ENCODE measurements at places on chromosomes 11 and 22. TPM values are rescaled to one million over a fixed set of nuclear protein-coding genes. Genes with fewer than 3 reads are reported as not detected.

DNA sequence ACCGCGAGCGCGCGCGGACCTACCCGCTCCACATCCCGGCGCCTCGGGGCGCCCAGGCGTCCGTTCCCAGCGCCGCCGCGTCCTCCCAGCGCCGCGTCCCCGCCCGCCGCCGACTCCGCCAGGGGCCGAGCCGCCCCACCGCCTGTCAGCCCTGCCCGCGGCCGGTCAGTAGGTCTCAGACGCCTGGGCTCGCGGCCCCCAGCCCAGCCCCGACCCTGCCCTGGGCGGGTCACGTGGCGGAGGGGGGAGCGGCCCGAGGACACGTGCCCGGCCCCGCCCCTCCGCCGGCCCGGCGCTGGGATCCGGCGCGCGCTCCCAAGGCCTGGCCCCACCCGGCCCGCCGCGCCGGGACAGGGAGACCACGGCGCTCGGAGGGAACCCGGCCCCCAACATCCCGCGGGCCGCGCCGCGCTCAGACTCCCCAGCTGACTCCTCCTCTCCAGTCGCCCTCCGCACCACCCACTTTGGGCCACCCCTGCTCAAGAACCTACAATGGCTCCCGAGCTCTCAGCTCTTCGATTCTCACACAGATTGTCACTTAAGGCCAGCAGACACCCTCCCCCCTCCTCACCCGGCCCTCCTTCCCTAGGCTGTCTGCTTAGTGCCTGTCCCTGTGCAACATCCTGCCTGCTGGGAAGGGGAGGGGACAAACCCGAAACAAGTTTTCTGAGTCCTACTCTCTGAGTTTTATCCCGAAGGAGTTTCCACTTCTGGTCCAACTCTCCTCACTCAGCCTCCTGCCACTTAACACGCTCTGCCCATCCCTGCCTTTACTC is at the start of gene RAB3IL1:
RAB3IL1 (minus strand) TSS at position 233 of the 776 bp plus-strand sequence; CDS start at position 34, 199 bp downstream.
- H3K4me3 ChIP-seq, result peak within 1 kb of the TSS; percentile 64
- DNase-seq, result peak; percentile 91
- peaks cover 2% of the 10 kb centered on the region for H3K36me3 ChIP-seq
- H3K27ac ChIP-seq, result peak within 1 kb of the TSS; percentile 85
- H3K4me1 ChIP-seq, result peaks cover 67% of the 10 kb centered on the region

DNA sequence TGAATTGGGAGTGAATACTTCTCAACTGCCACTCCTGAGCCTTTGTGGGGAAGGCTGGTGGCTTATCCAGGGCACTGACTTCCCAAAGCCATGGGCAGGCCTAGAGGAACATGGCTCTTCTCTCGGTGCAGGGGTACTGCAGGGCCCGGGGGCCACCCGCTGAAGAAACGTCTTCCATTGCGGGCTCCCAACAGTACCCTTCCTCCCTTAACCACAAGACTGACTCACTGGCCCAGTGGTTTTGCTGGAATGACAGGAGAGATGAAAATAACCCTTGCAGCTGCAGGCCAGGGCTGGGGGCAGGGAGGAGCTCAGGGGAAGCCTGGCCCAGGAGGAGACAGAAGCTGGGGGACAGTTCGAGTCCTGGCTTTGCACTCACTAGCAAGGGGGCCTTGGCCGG is 13.5 kb downstream of the TXN2 start:
- peaks cover 60% of the 10 kb centered on the region for H3K36me3 ChIP-seq
- peaks cover 38% of the 10 kb centered on the region for H3K4me1 ChIP-seq
- no peak overlapping the region for H3K27ac ChIP-seq

- H3K27ac ChIP-seq, result no peak overlapping the region
- H3K36me3 ChIP-seq, result no peaks in the 10 kb centered on the region
- no peaks in the 10 kb centered on the region for H3K4me1 ChIP-seq
These were observed 20.7 kb upstream of the HTR3A start for GRCh38 chr11:113954235-113954634.

GRCh38 chr22:26632422-26633155 is 10.8 kb downstream of the CRYBA4 start:
- no peaks in the 10 kb centered on the region for H3K36me3 ChIP-seq
- H3K27ac ChIP-seq, result no peak overlapping the region
- H3K4me3 ChIP-seq, result no peak overlapping the region
- DNase-seq, result no peak
- H3K4me1 ChIP-seq, result no peaks in the 10 kb centered on the region

DNA sequence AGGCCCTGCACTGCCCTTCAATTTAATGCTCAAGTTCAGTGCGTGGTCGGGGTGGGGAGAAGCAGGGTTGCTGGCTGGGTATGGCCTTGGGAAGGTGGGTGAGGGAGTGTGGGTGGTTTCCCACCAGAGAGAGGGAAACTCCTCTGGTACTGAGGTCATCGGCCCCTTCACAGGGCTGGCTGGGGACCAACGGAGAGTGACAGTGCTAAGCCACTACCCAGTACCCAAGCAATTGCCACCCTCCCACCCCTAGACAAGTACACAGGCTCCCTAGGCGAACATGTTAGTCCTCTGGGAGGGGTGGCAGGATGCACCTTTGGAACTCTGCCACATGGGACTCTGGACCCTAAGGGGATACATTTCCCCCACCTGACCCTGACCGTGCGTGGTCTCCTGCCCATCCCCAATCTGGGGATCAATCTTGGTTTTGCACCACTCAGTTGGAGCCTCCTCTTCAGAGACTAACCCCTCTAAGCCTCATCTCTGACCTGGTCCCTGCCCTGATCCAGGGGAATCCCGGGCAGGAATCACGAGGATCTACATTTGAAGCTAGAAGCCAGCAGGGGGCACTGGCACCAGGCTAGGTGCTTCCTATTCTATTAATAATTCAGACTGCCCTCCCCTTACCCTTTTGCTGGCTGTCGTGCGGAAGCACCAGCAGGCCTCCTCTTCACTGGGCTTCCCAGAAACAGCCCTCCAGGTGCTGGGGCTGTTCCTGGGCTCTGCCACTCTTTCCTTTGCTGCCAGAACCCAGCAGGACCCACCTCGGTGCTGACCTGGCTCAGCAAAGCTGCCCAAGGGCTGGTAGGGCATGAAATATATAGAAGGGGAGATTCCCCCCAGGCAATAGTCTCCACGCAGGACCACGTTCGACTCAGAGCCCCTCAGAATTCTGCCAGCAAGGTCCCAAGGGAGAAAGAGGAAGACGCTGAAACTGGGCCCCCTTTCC is 377.7 kb downstream of the TENM4 start:
- H3K27me3 ChIP-seq, result no peaks in the 10 kb centered on the region
- H3K4me1 ChIP-seq, result peaks cover 11% of the 10 kb centered on the region
- no peak overlapping the region for H3K27ac ChIP-seq
- H3K36me3 ChIP-seq, result peaks cover under 1% of the 10 kb centered on the region
- no peak overlapping the region for H3K4me3 ChIP-seq

DNA sequence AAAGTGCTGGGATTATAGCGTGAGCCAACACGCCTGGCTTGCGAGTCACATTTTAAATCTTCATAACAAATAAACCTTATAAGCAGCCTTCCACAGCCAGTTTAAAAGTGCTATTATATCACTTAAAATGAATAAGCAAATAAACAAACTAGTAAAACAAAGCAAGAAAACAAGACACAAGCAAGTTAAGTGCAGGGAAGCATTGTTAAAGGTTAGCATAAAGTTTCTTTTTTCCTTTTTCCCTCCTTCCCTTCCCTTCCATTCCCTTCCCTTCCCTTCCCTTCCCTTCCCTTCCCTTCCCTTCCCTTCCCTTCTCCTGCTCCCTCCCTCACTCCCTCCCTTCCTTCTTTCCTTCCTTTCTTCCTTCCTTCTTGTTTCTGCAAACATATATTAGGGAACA is 278.7 kb downstream of the OPCML start:
- no peak overlapping the region for H3K4me3 ChIP-seq
- H3K4me1 ChIP-seq, result peaks cover 3% of the 10 kb centered on the region
- H3K36me3 ChIP-seq, result no peaks in the 10 kb centered on the region
- DNase-seq, result no peak
- H3K27ac ChIP-seq, result no peak overlapping the region
- no peaks in the 10 kb centered on the region for H3K27me3 ChIP-seq

GRCh38 chr11:59802639-59803176 is 7.9 kb downstream of the MRPL16 start:
- H3K27me3 ChIP-seq, result no peaks in the 10 kb centered on the region
- no peak overlapping the region for H3K4me3 ChIP-seq
- H3K27ac ChIP-seq, result no peak overlapping the region
- DNase-seq, result peak; percentile 71
- no peaks in the 10 kb centered on the region for H3K4me1 ChIP-seq

DNA sequence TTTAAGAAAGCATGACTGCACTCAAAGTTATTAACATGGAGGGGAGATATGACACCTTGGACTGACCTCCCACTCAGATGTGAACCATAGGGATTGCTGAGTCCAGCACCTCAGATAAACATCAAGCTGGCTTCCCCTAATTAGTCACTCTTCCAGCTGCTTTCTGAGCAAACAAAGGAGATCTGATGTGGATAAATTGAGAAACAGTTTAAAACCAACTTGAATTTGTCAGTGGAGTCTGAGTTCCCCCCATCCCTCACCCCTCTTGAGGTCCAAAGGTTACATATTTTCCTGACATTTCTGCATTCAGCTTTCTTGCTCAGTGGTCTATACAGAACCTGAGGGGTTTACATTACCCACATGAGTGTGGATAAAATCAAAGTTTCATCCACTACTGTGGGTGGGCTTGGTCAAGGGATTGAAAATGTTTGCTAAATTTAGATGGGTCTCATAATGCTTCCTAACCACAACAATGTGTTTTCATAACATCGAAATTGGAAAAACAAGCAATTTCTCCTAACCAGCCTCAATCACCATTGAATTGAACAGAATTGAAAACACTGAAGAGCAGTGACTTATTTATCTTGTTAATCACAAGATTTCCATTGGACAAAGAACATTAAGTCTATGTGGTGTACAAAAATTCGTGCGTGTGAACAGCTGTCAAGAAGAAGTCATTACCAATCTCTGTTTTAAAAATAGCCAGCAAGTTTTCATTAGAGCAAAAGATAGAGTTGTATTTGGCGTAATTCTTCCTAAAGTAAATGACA is 292.3 kb downstream of the METTL15 start:
- H3K27ac ChIP-seq, result no peak overlapping the region
- no peaks in the 10 kb centered on the region for H3K27me3 ChIP-seq
- no peaks in the 10 kb centered on the region for H3K4me1 ChIP-seq

GRCh38 chr11:76232026-76232665 is 25.8 kb upstream of the WNT11 start:
- peaks cover 43% of the 10 kb centered on the region for H3K4me1 ChIP-seq
- peaks cover 10% of the 10 kb centered on the region for H3K27me3 ChIP-seq
- H3K27ac ChIP-seq, result no peak overlapping the region
- no peak for DNase-seq
- H3K36me3 ChIP-seq, result no peaks in the 10 kb centered on the region

GRCh38 chr22:38239101-38239761 is 33.6 kb downstream of the TMEM184B start:
- peaks cover 43% of the 10 kb centered on the region for H3K36me3 ChIP-seq
- H3K27ac ChIP-seq, result peak overlapping the region; percentile 90
- DNase-seq, result peak; percentile 80
- no peaks in the 10 kb centered on the region for H3K27me3 ChIP-seq

- H3K27ac ChIP-seq, result no peak overlapping the region
- peaks cover 2% of the 10 kb centered on the region for H3K36me3 ChIP-seq
- no peaks in the 10 kb centered on the region for H3K4me1 ChIP-seq
- H3K27me3 ChIP-seq, result no peaks in the 10 kb centered on the region
- no peak overlapping the region for H3K4me3 ChIP-seq
These were observed 40.6 kb upstream of the TNRC6B start for GRCh38 chr22:40137132-40137531.

DNA sequence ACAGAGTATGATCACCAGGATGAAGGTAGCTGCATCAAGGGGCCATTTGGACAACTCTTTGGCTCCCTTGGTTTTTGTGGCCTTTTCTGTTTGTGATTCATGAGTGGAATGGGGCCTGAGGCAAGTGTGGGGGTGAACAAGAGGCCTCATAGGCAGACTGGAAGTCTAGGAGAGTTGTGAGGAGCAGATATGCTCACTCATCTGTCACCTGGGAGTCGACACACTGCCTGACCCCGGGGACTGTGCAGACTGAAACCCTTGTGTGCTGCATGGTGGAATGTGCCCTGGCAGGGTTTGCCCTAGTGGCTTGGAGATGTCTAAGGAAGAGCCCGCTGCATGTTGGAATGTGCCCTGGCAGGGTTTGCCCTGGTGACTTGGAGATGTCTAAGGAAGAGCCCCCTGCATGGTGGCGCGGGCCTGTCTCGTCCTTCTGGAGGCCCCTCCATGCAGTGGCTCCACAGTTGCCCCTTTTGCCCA is 60.0 kb downstream of the MED15 start:
- H3K27me3 ChIP-seq, result no peaks in the 10 kb centered on the region
- H3K27ac ChIP-seq, result peak overlapping the region; percentile 6
- H3K4me3 ChIP-seq, result no peak overlapping the region
- H3K36me3 ChIP-seq, result peaks cover 69% of the 10 kb centered on the region
- no peak for DNase-seq

DNA sequence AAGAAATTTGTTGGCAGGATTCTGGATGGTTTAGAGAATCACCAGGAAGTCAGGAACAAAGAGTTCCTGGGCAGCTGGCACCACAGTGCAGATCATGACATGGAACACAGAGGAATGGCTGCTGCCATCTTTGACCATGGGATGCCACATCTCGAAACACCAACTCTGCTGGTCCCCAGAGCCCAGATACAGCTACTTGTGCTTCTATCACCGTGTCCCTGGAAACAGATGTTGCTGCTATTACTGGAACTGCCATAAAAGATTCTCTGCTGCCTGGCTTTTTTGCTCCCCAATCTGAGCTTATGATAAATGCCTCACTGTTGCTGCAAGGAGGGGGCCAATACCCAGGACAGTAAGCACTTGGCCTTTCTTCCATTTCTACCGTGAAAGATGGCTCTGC is 185.2 kb downstream of the CSNK2A3 start:
- H3K4me1 ChIP-seq, result peaks cover 41% of the 10 kb centered on the region
- no peak overlapping the region for H3K4me3 ChIP-seq

- H3K27ac ChIP-seq, result no peak overlapping the region
- no peaks in the 10 kb centered on the region for H3K36me3 ChIP-seq
- peaks cover 33% of the 10 kb centered on the region for H3K4me1 ChIP-seq
- peaks cover 68% of the 10 kb centered on the region for H3K27me3 ChIP-seq
These were observed 5.9 kb downstream of the KCNJ4 start for GRCh38 chr22:38448945-38449745.

DNA sequence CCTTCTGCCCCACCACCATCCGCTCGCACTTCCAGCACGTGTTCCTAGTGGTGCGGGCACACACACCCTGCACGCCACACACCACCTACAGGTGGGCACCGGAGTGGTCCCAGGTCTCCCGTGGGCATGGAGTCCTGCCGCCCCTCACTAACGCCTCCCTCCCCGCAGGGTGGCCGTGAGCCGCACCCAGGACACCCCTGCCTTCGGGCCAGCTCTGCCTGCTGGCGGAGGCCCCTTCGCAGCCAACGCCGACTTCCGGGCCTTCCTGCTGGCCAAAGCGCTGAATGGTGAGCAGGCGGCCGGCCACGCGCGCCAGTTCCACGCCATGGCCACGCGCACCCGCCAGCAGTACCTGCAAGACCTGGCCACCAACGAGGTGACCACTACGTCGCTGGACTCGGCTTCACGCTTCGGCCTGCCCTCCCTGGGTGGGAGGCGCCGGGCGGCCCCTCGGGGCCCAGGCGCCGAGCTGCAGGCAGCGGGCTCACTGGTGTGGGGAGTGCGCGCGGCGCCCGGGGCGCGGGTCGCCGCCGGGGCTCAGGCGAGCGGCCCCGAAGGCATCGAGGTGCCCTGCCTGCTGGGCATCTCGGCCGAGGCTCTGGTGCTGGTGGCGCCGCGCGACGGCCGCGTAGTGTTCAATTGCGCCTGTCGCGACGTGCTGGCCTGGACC is 8.5 kb downstream of the SIPA1 start:
- H3K4me3 ChIP-seq, result no peak overlapping the region
- no peak overlapping the region for H3K27ac ChIP-seq
- peaks cover 71% of the 10 kb centered on the region for H3K36me3 ChIP-seq

GRCh38 chr22:43396321-43396933 is 15.4 kb upstream of the MPPED1 start:
- no peak overlapping the region for H3K27ac ChIP-seq
- peaks cover 4% of the 10 kb centered on the region for H3K27me3 ChIP-seq
- H3K36me3 ChIP-seq, result no peaks in the 10 kb centered on the region
- no peak overlapping the region for H3K4me3 ChIP-seq
- no peak for DNase-seq

TRIM29 gene
- polyA plus RNA-seq, result 2.6 TPM

KMT5B gene
- 39.8 TPM for polyA plus RNA-seq

MRGPRE gene
- not detected for polyA plus RNA-seq

PIWIL4 gene
- 2.6 TPM for polyA plus RNA-seq
